ENCODE measurements at places on chromosomes 7 and 10.
A peak's percentile ranks its signal among the peaks of the same experiment; 100 is the strongest.

- DNase-seq, result no peak
These were observed 15.4 kb upstream of the CLDN4 start for GRCh38 chr7:73815436-73815835.

GRCh38 chr10:83982812-83983211 lies 156.5 kb upstream of the GHITM start:
- DNase-seq, result no peak

DNA sequence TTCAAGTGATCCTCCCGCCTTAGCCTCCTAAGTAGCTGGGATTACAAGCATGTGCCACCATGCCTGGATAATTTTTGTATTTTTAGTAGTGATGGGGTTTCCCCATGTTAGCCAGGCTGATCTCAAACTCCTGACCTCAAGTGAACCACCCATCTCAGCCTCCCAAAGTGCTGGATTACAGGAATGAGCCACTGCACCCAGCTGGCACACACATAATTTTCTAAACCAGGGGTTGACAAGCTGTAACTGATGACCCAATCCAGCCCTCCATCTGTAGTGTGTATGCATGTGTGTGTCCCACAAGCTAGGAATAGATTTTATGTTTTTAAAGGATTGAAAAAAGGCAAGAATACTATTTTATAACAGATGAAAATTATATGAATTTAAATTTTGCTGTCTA lies 125.9 kb upstream of the INSYN2A start:
- DNase-seq, result no peak

GRCh38 chr7:16494955-16495719 lies 29.6 kb upstream of the SOSTDC1 start:
- peak; percentile 6 for DNase-seq

DNA sequence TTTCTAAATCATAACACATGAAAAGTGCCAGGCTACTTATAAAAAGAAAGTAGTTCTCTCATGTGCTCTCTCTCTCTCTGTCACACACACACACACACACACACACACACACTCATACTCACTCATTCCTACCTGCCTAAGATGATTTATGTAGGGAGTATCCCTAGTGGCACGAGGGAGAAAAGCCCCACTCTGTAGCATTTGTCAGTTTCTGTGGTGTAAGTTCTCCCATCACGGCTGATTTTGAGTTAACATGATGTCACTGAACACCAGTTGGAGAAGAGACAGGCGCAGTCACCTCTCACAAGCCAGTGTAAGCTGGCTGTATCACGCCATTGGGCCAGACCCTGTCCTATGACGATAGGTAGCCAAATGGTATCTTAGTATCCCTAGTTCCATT lies 395.4 kb downstream of the SFMBT2 start:
- peak; percentile 5 for DNase-seq

DNA sequence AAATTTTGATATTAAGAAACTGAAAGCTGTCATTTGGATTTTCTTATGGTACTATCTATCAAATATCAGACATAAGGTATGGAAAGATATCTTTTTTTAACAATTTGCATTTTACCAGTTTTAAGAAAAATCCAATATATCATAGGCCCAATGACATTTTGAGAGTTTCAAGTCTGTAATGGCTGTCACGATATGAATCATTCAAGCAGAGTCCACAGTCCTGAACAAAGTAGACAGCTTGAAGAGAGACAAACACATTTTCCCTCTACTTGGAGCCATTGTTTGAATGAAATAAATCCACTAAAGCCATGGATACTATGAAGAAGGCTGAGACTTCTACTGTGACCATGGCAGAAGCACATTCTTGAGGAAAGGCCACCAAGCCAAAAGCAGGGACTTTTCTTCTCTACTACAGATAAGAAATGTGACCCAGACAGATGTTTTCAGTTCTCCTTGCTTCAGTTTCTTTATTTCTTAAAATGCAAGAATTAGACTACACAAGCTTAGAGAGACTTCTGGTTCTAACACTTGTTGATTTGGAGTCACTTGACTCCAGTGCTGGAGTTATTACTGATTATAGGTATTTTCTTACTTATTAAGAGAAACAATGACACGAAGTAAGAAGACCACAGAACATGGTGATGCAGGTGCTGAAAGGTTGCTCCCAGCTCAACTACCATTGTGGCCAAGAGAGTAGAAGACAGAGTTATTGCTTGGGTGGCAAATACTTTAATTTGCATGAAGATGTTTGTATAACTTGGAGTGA lies 429.1 kb downstream of the KIF20B start:
- no peak for DNase-seq

- DNase-seq, result no peak
These were observed 36.3 kb downstream of the CFAP46 start for GRCh38 chr10:132906106-132906505.

DNA sequence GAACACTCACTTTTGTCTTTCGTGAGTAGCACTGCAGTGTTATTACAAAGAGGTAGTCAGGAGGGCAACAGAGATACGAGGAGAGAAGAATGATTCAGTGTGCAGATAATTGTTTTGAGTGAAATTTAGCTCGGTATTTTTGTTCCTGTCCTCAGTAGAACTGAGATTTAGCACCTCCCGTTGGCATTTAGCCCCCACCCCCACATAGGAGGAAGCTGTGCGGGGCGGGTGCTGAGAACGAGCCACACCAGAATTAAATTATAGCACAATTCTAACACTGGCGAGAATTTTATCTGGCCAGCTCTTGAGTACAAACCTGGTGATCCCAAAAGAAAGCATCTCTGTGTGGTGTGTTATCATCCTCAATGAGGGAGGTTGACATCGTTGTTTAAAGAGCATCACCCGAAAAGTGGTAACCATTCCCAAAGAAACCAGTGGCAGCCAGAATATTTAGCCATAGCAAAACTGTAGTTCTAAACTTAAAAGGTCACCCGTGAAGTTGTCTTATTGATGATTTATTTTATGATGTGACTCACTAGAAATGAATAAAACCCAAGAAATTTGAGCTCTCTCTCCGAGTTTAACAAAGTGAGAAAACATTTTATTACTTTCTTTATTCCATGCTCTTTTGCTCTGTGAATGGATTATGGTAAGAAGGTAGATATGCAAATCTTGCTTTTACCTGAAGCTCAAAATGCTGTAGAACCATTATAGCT lies 612.2 kb downstream of the SUGCT start:
- no peak for DNase-seq

- DNase-seq, result no peak
These were observed 732.1 kb upstream of the POT1 start for GRCh38 chr7:125661677-125662076.

DNA sequence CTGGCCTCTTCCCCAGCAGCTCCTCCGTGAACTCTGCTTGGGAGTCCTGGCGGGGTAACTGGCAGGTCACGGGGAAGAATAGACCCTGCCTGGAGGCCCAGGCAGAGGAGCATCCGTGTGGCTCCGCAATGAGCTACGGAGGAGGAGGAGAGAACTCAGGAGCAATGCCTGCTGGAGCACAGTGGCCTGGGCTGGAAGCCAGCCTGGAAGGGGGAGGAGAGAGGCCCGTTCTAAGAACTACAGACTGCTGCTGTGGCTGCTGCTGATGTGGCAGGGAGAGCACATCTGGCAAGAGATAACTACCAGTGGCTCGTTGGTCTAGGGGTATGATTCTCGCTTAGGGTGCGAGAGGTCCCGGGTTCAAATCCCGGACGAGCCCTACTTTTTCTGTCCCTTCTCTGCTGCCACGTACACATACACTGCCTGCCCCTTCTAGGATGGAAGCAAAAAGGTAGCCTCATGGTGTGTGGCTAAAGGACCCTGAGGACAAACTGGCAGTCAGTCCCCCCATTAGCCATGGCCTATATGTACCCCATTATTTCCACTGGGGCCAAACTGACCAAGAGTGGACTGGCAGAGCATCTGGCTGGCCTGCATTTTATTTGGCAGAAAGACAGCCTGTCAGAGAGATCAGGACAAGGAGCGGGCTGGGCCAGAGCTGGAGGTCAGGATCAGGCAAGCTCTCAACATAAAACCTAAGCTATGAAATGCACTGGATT lies 7.7 kb upstream of the OPN1SW start:
- no peak for DNase-seq

DNA sequence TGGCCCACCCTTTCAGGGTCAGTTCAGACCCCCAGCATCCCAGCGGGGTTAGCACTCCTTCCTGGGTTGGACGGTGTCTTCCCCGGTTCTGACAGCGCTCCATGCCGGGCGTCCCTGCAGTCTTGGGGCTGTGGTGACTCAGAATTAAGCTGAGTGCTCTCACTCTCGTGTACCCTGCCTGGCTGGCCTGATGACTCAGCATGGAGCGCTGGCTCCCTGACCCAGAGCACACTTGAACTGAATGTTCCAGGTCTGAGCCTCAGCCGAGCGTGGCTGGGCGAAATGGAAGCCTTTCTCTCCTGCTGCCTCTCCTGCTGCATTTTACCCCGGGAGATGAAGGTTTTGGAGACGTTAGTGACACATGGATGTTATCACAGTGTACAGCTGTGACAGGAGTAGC lies 7.1 kb downstream of the BAG3 start:
- DNase-seq, result no peak

DNA sequence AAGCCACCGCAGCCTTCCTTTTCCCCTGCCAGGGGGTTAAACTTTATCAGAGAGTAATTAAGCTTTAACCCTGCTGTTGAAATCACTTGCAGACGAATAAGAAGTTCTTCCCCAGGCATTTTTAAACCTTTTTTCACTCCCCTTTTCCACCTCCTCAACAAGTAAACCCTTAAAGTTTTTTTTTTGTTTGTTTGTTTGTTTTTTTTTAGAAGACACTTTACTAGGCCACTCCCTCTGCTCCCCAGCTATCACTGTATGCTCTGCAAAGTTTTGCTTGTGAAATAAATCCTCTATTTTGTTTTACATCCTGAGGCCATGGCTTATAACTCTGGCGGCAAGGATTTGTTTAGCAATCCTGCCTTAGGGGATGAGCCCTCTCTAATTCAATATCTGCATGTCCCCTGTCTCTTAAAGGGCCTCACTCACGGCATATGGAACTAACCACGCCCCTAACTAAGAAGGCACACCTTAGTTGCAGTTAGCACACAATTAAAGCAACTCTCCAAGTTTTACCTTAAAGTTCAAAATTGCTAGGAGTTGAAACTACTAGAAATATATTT lies 1354.7 kb upstream of the LRRTM3 start:
- DNase-seq, result no peak

- no peak for DNase-seq
These were observed 146.3 kb downstream of the HIBADH start for GRCh38 chr7:27516421-27516820.

DNA sequence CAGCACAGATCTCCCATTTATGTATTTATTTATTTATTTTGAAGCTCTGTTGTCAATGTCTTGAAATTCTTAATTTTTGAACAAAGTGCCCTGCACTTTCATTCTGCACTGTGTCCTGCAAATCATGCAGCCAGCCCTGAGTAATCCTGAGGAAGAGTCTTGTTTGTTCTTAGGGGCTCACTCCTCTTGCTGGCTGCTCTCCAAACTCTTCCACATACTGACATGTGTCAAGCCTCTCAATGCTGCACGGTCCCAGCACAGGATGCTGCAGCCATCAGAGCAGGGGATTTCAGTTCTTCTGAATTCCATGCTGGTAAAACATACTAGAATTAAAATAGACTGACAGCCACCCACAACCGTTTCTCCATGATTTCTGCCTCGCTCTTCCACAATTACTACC lies 207.2 kb downstream of the PARD3 start:
- no peak for DNase-seq

GRCh38 chr7:1859266-1860035 lies 189.4 kb downstream of the ELFN1 start:
- no peak for DNase-seq

Data from epithelial cell of prostate (primary cell).